Right lung (tissue), 10 donors: ENCODE measurements at places on chromosomes 1 and 21. TPM values are rescaled to one million over a fixed set of nuclear protein-coding genes. Genes with fewer than 3 reads are reported as not detected.

DNA sequence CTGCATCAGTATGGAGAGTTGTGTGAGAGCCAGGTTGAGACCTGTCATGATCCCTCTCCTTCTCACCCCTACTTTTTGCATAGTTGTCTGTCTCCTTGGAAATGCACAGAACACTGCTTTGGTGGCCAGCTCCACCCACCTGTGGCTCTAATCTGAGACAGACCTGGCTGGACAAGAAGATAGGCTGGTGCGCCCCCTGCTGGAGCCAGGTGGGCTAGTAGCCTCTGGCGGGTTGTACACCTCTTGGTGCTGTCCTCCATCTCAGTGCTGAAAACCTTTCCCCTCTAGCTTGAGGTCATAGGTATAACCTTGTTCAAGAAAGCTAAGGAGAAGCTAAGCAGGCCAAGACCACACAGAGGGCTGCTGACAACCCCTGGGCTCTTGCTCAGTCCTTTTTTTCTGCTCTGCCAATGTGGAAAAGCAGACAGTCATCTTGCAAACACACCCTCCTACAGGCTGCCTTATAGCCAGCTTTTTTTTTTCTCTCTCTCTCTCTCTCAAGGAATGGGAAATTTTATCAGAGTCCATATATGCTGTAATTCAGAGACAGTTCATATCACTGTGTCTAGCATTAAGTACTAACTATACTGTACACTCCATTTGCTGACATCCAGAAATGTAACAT, 58.8 kb upstream of the SPATA6 start:
- no peak for DNase-seq

- no peak for DNase-seq
Observed at GRCh38 chr1:96684744-96685143, 36.8 kb upstream of the PTBP2 start.

DNA sequence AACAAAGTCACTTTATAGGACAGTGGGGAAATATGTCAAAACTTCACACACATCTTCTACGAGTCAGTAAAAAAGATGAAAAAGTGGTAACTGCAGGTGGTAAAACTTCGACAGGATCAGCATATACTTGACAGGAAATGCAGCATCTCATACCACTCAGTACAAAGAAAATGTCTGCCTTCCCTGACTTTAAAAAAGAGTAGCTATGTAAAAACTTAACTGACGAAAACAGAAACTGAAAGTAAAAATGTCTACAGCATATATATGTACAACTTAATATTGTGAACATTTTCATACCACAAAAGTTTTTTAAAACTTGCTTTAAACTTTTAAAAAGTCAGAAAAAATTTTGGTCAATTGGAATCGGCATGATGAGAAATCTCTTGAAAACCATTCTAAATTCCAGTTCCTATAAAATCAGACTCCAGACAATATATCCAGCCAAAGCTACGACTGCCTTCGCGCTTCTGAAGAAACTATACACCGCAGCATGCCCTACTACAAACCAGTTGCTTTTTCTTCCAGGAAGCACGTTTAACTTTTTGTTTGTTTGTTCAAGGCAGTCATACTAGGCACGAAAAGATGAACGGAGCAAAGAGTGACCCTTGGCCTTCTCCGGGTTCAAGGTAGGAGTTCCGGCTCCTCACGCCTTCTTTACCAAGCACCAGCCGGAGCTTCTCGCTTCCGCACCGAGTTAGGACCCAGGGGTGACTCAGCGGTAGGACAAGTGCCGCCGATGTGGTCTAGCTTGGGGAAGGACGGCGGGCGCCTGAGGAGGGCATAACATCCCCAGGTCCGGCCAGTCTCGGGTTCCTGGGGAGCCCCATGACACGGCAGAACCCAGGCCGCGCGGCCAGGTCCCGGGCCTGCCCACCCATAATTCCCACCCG, 612 bp downstream of the PSMA5 start:
- DNase-seq: no peak

DNA sequence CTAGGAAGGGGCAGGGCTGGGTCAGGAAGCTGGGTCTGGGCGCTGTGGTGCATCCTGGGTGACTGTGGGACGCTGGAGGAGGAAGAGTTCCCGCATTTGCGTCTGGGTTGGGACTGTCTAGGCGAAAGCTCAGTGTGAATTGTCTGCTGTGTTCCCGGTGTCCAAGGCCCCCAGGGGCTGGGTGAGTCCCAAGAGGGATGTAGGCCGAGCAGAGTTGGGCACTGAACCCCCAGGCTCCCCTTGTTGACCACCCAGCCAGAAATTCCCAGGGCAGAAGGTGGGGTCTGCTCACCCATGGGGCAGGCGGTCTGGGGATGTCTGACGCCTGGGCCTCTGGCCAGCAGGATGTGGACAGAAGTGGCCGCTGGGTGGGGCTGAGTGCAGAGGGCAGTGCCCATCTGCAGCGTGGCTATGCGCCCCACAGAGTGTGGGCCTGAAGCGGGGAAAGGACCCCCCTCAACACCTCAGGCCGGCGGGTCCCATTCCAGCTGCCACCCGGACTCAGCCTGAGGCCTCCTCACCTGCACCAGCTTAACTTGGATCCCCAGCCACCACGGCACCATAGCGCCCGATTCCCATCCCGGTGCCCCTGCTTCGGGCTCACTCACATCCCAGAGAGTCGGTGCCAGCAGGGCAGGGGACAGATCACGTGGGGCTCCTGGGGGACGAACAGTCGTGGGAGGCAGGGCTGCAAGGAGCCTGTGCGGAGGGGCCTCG, 37.0 kb upstream of the POFUT2 start:
- DNase-seq: no peak

DNA sequence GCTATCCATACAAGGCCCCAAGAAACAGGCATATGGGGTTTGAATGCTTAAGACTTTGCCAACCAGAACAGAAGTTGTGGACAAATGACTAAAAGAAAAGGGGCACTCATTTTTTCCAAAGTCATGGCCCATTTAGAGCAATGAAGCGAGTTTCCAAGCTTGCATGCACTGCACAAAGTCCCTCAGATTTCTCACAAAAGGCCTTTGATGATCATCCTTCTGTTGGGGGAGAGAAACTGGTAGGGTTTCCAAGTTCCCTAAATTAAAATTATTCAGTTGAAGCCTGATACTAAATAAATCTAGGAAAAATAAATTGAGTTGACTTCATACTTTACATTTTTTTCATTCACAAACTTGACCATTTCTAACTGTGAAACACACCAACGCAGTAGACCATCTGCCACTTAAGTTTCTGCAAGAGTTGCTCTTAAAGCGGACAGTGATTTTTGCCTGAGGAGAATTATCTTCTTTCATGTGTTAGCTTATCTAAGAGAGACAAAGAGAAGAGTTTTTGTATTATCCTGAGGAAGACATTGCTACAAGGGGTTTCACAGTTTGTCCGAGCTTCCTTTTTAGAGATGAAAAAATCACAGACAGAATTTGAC, 139.2 kb downstream of the SEC16B start:
- DNase-seq: no peak

The SGIP1 gene
- polyA plus RNA-seq: 10.9 TPM

The CADM3 gene
- 1.6 TPM for polyA plus RNA-seq
